Activated naive CD4-positive, alpha-beta T cell treated with anti-CD3 and anti-CD28 coated beads, Interleukin-2, amount 50 U/mL, for 72 hours (primary cell): ENCODE measurements at places on chromosomes 3 and 15. TPM values are rescaled to one million over a fixed set of nuclear protein-coding genes. Genes with fewer than 3 reads are reported as not detected.

DNA sequence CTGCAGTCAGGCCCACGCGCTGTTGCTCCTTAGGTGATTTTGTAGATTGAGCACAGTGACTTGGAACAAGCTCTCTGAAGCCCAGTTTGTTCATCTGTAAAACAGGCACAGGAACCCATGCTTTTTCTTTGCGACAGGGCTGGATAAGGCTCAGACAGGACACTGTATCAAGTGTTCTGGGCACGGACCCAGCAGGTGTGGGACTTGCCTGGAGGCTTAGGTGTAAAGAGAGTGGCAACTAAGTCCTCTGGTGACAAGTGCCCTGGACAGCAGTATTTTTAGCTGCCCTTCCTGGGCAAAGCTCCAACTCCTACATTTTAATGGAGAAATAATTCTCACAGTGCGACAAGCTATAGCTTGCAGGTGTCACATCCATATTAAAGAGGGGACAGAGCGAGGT is 32.2 kb downstream of the CD276 start:
- no peak for DNase-seq

ACP3 gene
- not detected for total RNA-seq

C15orf39 gene
- 17.5 TPM for total RNA-seq

MUSTN1 gene
- 0.51 TPM for total RNA-seq

GATA2 gene
- total RNA-seq, result 2.3 TPM

- no peak for DNase-seq
Observed at GRCh38 chr15:73989001-73989798, 2.9 kb downstream of the STOML1 start.
